ENCODE measurements at places on chromosomes 16 and 17. TPM values are rescaled to one million over a fixed set of nuclear protein-coding genes. Genes with fewer than 3 reads are reported as not detected.
A peak's percentile ranks its signal among the peaks of the same experiment; 100 is the strongest.

- H3K27me3 ChIP-seq = no peaks in the 10 kb centered on the region
- no peak for DNase-seq
- no peak overlapping the region for H3K27ac ChIP-seq
- no peak overlapping the region for H3K4me3 ChIP-seq
These were observed 12.8 kb upstream of the NGFR start for GRCh38 chr17:49482144-49482817.

LGALS9B gene
- 1.1 TPM for polyA plus RNA-seq

TEKT5 gene
- polyA plus RNA-seq = 0.13 TPM

DNA sequence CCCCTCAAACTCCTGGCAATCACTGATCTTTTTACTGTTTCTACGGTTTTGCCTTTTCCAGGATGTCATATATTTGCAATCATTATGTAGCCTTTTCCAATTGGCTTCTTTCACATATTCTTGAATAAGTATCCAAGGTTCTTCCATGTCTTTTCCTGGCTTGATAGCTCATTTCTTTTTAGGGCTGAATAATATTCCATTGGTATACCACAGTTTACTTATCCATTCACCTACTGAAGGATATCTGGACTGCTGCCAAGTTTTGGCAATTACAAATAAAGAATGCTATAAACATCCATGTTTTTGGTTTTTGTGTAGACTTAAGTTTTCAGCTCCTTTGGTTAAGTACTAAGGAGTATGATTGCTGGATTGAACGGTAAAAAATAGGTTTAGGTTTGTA, 16.0 kb downstream of the GPATCH8 start:
- no peak for DNase-seq
- no peaks in the 10 kb centered on the region for H3K4me1 ChIP-seq
- no peaks in the 10 kb centered on the region for H3K36me3 ChIP-seq

DNA sequence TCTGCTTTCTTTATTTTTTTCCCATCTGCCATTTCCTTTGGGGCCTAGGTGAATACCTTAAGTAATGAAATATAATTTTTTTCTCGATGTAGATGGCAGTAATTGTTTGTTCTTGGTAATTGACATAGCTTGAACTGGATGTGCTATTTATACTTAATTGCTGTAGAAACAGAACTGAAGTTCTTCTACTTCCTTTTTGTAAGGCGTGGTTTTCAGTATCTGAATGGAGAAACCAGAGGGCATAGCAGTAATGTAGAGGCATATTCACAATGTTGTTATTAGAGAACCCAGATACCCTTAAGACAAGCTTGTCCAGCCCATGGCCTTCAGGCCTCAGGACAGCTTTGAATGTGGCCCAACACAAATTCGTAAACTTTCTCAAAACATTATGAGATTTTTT, 16.4 kb downstream of the ATP6V0A1 start:
- no peak overlapping the region for H3K27ac ChIP-seq
- H3K4me3 ChIP-seq = no peak overlapping the region
- no peak for DNase-seq

DNA sequence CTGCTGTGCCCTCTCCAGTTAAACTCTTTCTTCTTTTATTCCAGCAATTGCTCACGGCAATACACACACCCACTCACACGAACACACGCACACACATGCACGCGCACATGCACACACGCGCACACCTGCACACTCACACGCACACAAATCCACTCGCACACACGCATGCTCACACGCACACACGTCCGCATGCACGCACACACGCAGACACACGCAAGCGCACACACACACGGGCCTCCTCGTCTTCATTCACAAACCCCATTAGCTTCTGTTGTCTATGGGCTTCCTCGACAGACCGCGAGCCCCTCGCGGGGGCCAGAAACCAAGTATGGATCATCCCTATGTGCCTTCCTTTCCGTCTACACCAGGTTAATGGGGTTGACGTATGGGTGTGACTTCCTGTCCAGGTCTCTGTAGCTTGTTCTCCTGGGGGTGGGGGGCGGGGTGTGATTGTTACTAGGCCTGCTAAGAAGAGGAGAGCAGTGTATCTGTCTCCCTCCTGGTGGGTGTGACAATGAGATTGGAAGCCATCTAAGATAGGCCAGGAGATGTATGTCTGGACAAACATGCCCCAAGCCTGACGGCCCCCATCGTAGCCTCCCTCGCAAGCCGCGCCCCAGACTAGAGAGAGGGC, 670 bp upstream of the CTF1 start:
- H3K27me3 ChIP-seq = no peaks in the 10 kb centered on the region
- no peak for DNase-seq
- peaks cover 34% of the 10 kb centered on the region for H3K4me1 ChIP-seq

DNA sequence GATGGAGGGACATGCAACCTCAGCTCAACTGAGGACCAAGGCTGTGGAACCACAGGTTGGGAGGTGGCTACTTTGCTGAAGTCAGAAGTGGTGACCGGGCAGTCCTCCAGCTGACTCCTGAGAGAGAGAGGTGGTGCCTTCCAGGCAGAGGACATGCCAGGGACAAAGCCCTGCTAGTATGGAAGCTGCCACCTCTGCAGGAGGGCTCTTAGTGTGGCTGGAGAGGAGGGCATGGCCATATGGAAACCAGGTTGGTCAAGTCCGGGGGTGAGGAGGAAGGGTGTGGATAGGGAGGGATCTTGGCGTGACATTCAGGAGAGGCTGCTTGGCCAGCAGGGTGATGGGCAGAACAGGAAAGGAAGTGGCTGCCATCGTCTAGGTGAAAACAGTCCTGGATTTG, 5.7 kb downstream of the C16orf86 start:
- H3K4me1 ChIP-seq = peaks cover 31% of the 10 kb centered on the region
- H3K27ac ChIP-seq = peak overlapping the region; percentile 3
- peaks cover 4% of the 10 kb centered on the region for H3K36me3 ChIP-seq
- DNase-seq = no peak
- no peaks in the 10 kb centered on the region for H3K27me3 ChIP-seq

DNA sequence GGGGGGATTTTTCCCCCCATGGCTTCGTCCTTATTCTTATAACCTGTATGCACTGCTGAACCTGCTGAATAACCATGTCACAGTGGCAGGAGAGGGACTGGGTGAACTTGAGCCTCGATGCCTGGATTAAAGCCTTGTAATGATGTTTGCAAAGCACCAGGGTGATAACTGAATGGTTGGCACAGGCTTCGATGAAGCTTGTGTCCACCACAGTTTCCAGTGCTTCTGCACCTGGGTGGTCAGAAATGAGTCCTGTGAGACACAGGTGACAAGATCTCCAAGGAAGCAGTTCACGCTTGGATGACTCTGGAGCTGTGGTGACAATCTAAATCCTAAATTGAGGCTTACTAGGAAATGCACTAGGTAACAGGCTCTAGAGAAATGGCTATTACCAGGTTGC, 729.3 kb downstream of the MAF start:
- peaks cover 9% of the 10 kb centered on the region for H3K4me1 ChIP-seq
- no peaks in the 10 kb centered on the region for H3K27me3 ChIP-seq
- H3K4me3 ChIP-seq = no peak overlapping the region
- H3K27ac ChIP-seq = no peak overlapping the region
- no peak for DNase-seq
- H3K36me3 ChIP-seq = no peaks in the 10 kb centered on the region

DNA sequence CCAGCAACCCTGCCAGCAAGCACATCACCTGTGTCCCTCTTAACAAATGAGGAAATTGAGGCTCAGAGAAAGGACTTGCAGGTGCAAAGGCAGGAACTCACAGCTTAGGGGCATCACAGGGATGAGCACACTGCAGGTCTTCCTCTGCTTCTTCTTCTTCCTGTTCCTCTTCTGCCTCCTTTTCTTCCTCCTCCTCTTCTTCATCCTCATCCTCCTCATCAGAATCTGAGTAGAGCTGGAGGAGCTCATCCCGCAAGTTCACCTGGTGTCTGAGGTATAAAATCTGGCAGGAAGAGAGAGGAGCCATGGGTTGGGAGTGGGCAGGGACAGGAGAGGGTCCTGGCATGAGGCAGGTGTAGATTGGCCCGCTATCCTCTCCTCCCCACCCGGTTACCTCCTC, 2.6 kb downstream of the HAP1 start:
- peaks cover 43% of the 10 kb centered on the region for H3K27me3 ChIP-seq
- no peaks in the 10 kb centered on the region for H3K36me3 ChIP-seq
- no peaks in the 10 kb centered on the region for H3K4me1 ChIP-seq

DNA sequence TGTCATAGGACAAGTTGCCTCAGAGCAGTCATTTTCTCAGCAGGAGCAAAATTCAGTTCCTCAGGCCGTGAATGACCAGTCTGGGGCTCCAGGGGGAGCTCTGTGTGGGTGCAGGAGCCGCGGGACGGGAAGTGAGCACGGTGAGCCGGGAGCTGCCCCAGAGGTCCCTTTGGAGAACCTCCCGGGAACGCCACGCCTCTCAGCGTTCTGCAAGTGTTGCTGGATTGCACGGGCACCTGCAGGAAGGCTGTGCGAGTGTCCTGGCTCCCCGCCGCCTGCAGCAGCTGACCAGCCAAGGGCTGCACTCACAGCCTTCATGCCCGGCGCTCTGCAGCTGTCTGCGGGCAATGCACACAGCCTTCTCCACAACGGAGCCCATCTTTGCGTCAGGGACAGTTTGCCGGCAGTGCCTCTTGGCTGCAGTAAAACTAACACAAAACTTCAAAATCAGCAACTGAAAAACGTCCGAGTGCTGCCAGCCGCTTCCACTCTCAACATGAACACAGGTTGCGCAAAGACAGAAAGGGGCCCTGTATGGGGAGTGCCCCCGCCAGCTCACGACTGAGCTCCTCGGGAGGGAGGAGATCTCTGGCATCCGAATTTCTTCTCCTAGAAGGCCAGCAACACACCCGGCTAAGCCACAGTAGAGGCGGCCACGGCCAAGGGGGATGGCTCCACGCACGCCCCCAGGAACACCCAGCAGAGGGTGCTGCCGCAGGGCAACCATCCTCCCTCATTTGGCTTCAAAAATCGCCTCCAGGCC, 16.0 kb downstream of the NDUFAF8 start:
- H3K4me3 ChIP-seq = no peak overlapping the region
- no peaks in the 10 kb centered on the region for H3K36me3 ChIP-seq
- H3K27ac ChIP-seq = no peak overlapping the region
- no peaks in the 10 kb centered on the region for H3K27me3 ChIP-seq
- peak; percentile 86 for DNase-seq
- H3K4me1 ChIP-seq = no peaks in the 10 kb centered on the region

DNA sequence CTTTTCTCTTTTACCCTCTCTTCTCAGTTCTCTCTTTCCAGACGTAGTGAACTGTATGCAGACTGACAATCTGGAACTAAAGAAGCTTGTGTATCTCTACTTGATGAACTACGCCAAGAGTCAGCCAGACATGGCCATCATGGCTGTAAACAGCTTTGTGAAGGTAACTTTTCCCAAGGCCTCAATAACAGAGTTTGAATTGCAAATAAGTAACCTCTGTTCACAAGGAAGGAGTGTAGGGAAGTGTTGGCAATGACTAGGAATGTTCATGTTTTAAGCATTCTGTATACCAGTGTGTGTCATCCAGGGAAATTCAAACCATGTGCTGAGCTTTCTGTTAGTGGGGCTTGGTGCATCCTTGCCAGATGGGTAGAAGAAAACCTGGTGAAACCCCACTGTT, 18.6 kb downstream of the AP2B1 start:
- DNase-seq = no peak
- H3K27ac ChIP-seq = no peak overlapping the region
- H3K4me3 ChIP-seq = no peak overlapping the region
- no peaks in the 10 kb centered on the region for H3K4me1 ChIP-seq

PRKCB gene
- 19.2 TPM for polyA plus RNA-seq

- H3K4me3 ChIP-seq = peak overlapping the region; percentile 50
- peak overlapping the region; percentile 93 for H3K27ac ChIP-seq
- H3K27me3 ChIP-seq = no peaks in the 10 kb centered on the region
- no peak for DNase-seq
- H3K36me3 ChIP-seq = no peaks in the 10 kb centered on the region
These were observed 6.8 kb upstream of the FLYWCH1 start for GRCh38 chr16:2904922-2905240.

MYL11 gene
- polyA plus RNA-seq = 3.9 TPM

GRCh38 chr17:6191405-6192324, 121.5 kb downstream of the WSCD1 start:
- no peak for DNase-seq
- H3K36me3 ChIP-seq = no peaks in the 10 kb centered on the region
- no peaks in the 10 kb centered on the region for H3K4me1 ChIP-seq
- no peak overlapping the region for H3K4me3 ChIP-seq

- H3K4me3 ChIP-seq = no peak overlapping the region
- H3K27ac ChIP-seq = no peak overlapping the region
- no peaks in the 10 kb centered on the region for H3K27me3 ChIP-seq
- H3K36me3 ChIP-seq = no peaks in the 10 kb centered on the region
- H3K4me1 ChIP-seq = no peaks in the 10 kb centered on the region
- no peak for DNase-seq
These were observed 69.3 kb downstream of the MYO1D start for GRCh38 chr17:32807577-32807976.

DNA sequence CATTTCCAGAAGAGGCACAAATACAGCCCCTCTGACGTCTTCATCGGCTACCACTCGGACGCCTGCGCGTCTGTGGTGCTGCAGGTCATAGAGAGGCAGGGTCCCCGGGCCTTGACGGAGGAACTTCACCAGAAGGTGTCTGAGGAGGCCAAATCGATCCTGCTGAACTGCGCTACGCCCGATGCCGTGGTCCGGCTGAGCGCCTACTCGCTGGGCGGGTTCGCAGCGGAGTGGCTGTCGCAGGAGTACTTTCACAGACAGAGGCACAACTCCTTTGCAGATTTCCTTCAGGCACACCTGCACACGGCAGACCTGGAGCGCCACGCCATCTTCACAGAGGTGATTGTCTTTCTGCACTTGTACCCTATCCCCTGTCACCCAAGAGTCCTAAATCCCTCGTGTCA, 67.0 kb upstream of the ENDOV start:
- H3K36me3 ChIP-seq = peaks cover 79% of the 10 kb centered on the region
- H3K27me3 ChIP-seq = no peaks in the 10 kb centered on the region
- no peaks in the 10 kb centered on the region for H3K4me1 ChIP-seq
- H3K4me3 ChIP-seq = no peak overlapping the region
- DNase-seq = no peak

EXOC3L1 gene
- 12.6 TPM for polyA plus RNA-seq

- DNase-seq = no peak
These were observed 10.2 kb upstream of the GGA2 start for GRCh38 chr16:23520500-23520899.

- no peak for DNase-seq
- H3K4me1 ChIP-seq = peaks cover 8% of the 10 kb centered on the region
- no peaks in the 10 kb centered on the region for H3K36me3 ChIP-seq
- no peaks in the 10 kb centered on the region for H3K27me3 ChIP-seq
- no peak overlapping the region for H3K27ac ChIP-seq
These were observed 236.0 kb upstream of the IRX3 start for GRCh38 chr16:54522584-54522983.

BCL6B gene
- polyA plus RNA-seq = 14.5 TPM

Measured in lung (tissue), 17 donors.